Purkinje cell (primary cell): ENCODE measurements at places on chromosomes 3 and 15. TPM values are rescaled to one million over a fixed set of nuclear protein-coding genes. Genes with fewer than 3 reads are reported as not detected.

The EAF1 gene
- 12.6 and 19.5 TPM in 2 replicates for polyA plus RNA-seq

The TM4SF4 gene
- polyA plus RNA-seq: not detected in 2 replicates

The SPTSSB gene
- polyA plus RNA-seq: 5.9 and 9.5 TPM in 2 replicates

The CLSTN2 gene
- polyA plus RNA-seq: 5.5 and 10.5 TPM in 2 replicates

The ATP13A5 gene
- not detected in 2 replicates for polyA plus RNA-seq

The MME gene
- polyA plus RNA-seq: 2.0 TPM in 1 of 2 replicates, not detected in the other

The FBXO40 gene
- polyA plus RNA-seq: 0.84 and 1.2 TPM in 2 replicates

The CP gene
- 0.85 TPM in 1 of 2 replicates, not detected in the other for polyA plus RNA-seq

The SPINT1 gene
- polyA plus RNA-seq: not detected in 2 replicates

The IL17RC gene
- not detected in 2 replicates for polyA plus RNA-seq

The MORC1 gene
- not detected in 2 replicates for polyA plus RNA-seq

The TRPM7 gene
- polyA plus RNA-seq: 3.1 and 5.0 TPM in 2 replicates

The CCDC39 gene
- polyA plus RNA-seq: 2.8 and 3.5 TPM in 2 replicates

The SEMA5B gene
- 0.42 and 2.9 TPM in 2 replicates for polyA plus RNA-seq

The FGF12 gene
- polyA plus RNA-seq: 106 and 149 TPM in 2 replicates

The SERINC4 gene
- polyA plus RNA-seq: not detected in 2 replicates

The CLDN18 gene
- polyA plus RNA-seq: not detected in 2 replicates

The INAFM2 gene
- 0.76 and 8.2 TPM in 2 replicates for polyA plus RNA-seq

The STX19 gene
- polyA plus RNA-seq: 38.6 and 50.6 TPM in 2 replicates
